ENCODE measurements at places on chromosomes 4 and X.

DNA sequence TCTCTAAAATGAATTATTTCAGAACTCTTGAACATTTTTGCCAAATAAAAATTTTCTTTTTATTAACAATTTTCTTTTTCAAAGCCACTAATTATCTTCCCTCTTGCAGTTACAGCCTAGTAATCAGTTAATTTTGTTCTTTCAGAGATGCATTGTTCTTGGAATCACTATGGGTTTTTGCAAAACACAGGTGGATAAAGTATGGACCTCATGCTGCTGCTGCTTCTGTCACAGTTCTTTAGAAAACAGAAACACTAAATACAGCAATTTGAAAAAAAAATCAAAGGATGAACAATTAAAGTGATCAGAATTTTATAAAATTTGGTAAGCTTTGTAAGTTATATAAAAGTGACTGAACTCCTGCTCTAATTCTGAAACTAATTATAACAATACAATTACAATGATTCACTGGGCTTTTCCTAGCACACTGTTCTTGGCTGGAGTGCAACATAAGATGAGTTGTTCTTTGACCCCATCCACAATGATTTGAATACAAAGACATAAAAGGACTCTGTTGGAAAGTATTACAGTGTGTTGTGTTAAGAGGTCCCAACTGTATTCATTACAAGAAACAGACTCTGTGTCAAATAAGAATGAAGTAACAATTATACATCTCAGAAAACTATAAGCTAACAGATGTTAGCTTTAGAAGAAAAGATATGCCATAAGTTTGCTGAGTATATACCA, 59.4 kb upstream of the GK2 start:
- ATAC-seq, result no peak

DNA sequence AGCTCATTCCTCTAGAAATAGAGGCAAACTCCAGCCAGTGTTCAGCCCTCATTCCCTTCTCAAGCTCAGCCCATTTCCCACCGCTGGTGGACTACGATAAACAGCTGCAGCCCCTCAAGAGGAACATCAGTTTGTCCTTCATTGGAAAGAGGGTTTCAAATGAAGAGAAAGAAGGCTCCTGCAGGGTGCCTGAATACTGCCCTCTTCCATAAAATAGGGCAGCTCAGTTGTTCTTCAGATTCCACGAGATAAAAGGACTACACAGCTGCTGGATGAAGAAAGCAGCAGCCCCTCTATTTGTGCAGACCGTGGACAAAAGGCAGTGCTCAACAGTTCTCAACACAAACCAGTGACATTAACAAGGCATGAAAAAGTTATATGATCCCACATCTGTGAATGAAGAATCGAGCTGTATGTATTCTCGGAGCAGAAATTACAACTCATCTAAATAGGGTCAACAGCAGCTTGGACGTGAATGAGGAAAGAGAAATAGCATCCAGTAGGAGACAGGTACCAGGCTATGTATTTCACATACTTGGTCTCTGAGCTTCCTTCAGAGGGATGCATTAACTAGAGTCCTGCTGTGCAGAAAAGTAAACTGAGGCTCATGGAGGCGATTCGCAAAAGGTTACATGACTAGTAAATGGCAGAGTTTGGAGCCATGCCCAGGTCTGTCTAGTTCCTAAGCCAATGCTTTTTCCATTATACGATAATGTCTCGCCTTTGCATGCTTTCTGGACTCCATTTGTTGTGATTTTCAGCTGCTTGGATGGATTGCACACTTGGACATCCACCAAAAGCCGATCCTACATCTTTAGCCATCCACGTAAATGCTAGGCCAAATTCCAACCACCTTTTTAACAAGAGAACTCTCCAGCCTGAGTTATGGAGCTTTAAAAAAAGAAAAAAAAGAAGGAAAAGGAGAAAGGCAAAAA, 301.2 kb upstream of the PPARGC1A start:
- ATAC-seq, result no peak

- ATAC-seq, result no peak
Measured at GRCh38 chr4:8308856-8309771, 39.6 kb downstream of the HTRA3 start.

GRCh38 chr4:169621731-169622492, 1.5 kb downstream of the CLCN3 start:
- no peak for ATAC-seq

GRCh38 chrX:154441564-154441963, 2.4 kb upstream of the FAM50A start:
- ATAC-seq, result no peak

GRCh38 chr4:37243722-37244582, 591 bp upstream of the NWD2 start:
- no peak for ATAC-seq

DNA sequence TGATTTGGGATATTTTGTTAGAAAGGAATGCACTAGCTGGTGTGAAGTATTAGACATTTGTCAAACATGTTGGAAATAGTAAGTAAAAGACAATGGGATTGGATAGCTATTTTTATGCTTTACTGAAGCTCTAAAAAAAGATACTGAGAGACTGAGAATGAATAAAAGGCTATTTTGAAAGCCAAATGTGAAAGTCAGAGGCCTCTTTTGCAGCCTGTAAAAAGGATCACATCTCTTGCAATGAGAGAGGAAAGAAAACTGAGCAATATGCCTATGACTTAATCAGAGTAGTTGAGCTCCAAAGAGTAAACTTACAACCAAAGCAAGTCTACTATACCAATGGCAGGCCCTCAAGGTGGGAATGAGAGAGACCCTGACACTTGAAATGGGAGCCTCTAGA, 212.6 kb upstream of the LCORL start:
- no peak for ATAC-seq

- no peak for ATAC-seq
Measured at GRCh38 chr4:10947898-10948297, 263.3 kb upstream of the CLNK start.

All from esophagus mucosa (tissue), 1 donor.